ENCODE measurements at places on chromosomes 13 and 19.

DNA sequence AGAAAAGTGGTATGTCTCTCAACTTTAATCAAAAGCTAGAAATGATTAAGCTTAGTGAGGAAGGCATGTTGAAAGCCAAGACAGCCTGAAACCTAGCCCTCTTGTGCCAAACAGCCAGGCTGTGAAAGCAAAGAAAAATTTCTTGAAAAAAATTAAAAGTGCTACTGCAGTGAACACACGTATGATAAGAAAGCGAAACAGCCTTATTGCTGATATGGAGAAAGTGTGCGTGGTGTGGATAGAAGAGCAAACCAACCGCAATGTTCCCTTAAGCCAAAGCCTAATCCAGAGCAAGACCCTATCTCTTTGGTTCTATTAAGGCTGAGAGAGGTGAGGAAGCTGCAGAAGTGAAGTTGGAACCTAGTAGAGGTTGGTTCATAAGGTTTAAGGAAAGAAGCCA is 96.4 kb downstream of the ZDHHC20 start:
- no peak for DNase-seq

DNA sequence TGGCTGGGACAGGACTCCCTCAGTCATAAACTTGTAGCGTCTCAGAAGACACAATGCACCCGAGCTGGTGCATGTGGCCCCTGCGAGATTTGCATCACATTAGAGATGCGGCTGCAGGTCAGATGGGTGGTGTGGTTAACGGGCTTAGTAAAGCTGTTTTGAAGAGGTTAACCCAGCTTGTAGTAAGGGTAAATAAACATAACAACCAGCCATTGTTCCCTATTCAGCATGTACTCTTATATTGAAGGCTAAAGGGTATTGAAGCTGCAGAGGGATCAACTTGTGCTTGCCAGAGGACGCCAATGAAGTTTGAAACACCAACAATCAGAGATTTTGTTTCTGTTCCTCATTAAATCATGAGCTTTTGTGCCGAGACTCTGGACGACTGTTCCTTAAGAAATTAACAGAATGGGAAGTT is 79.4 kb downstream of the ZIC5 start:
- DNase-seq: no peak

- no peak for DNase-seq
Measured at GRCh38 chr19:13899393-13899792, 6.5 kb downstream of the BRME1 start.

DNA sequence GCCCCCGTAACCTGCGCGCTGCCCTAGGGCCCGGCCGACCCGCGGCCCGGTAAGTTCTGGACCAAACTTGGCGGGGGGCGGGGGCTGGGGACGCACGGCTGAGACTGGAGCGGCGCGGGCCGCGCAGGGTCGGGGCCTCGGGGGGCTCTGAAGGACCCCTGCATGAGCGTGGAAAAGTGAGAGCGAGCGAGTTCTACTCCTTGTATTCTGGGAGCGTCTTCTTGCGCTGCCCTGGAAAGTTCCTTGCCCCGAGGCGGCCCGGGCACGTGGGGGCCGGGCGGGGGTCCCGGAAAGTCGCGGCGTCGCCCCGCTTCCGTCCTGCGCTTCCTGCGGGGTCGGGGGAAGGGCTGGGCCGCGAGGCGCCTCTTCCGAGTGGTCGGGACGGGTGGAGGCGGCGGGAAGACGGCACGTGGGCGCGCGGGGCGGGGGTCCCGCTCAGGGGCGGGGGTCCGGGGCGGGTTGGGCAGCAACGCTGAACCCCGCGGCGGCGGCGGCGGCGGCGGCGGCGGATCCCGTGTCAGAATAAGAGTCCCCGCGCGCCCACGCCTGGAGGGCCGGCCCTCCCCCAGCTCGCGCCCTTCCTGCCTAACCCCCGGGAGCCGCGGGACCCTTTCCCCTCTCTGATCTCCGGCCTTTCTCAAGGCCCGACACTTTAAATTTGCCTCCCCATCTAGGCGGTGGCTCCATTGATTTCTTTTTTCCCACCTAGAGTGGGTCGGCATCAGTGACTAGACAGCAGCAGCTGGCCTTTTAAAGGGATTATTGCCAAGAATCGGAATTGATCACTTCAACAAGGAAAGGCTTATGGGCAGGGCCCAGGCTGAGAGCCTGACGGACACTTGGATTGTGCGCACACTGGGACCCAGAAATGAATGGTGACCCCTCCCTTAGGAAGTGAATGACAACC is 749 bp downstream of the GATAD2A start:
- DNase-seq: peak; percentile 15

DNA sequence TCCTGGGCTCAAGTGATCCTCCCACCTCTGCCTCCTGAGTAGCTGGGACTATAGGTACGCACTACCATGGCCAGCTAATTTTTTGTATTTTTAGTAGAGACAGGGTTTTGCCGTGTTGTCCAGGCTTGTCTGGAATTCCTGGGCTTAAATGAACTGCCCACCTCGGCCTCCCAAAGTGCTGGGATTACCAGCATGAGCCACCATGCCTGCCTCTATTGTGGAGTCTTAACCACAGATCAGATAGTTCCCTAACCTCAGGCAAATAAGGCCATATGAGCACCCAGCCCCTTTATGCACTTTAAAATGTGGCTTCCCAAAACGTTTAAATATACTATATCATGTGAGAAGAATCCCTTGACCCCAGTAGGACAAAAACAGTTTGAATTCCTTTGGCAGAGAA is 16.4 kb downstream of the CNMD start:
- DNase-seq: no peak

GRCh38 chr13:28620011-28620830 is 38.7 kb upstream of the POMP start:
- no peak for DNase-seq

DNA sequence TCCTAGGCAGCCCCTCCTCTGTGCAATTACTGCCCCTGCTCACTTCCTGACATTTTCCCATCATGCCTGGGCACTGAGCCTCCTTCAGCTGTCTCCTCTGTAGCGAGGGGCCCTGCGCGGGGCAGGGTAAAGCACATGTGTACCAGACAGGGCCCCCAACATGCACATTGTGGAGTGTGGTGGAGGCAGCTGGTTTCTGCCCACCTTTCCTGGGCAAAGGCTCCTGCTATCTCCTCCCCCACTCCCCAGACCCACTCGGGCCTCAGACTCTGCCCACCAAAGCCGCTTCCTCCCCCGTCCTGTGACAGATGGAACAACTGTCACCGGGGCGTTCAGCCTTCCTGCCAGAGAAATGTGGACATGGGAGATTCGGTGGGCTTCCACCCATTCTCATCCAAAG is 2.9 kb upstream of the KPTN start:
- no peak for DNase-seq

- no peak for DNase-seq
Measured at GRCh38 chr19:5358173-5358800, 17.7 kb upstream of the PTPRS start.

DNA sequence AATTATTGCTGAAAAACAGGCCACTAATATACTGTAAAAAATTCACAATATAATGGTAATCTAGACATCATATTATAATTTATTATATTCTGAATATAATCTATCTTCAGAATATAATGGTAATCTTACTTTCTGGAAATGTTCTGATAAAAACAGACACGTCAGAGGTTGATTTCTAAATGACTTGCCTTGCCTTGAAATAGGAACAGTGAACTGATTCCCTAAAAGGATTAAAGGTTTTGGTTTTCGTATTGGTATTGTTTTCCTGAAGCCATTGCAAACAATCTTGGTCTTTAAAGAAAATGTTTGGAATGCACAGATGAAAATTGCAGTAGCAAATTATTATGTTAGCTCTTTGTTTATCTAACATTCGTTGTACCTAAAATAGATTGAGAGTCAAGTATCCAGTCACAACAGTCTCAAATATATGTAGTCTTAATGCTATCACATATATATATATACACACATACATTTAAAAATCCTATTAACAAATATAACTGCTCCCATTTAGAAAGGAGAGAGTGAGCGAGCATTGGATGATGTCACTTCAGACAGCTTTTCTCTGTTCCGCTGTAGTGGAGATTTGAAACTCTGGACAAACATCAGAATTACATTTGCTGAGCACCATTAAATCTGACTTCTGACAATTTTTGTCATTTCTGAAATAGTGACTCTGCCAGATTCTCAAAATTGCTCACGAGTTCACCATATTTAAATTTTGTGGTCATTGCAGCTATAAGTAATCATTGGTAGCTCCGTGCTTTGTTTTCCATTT is 1.7 kb downstream of the ITM2B start:
- no peak for DNase-seq

Data from activated CD4-positive, alpha-beta T cell treated with anti-CD3 and anti-CD28 coated beads for 1 hour (primary cell).